ENCODE measurements at places on chromosomes 16 and 17. TPM values are rescaled to one million over a fixed set of nuclear protein-coding genes. Genes with fewer than 3 reads are reported as not detected.
A peak's percentile ranks its signal among the peaks of the same experiment; 100 is the strongest.

The SOX9 gene
- 4.7 TPM for total RNA-seq

DNA sequence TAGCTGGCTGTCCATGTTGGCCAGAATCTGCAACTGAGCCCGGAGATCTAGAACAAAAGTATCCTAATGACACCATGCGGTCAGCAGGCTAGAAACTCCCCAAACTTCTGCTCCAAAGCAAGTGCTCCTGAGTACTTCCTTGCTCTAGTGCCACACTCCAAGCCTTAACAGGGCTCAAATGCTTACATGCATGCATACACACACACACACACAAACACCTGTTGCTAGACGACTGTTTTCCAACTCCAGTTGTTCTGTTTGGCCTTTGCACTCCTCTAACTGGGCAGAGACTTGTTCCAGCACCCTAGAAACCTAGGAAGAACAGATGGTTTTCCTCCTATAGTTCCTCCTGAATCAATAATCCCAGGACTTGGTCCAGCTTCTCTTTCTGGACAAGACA, 7.7 kb upstream of the ALDOC start:
- H3K36me3 ChIP-seq, result no peaks in the 10 kb centered on the region
- DNase-seq, result no peak
- no peaks in the 10 kb centered on the region for H3K27me3 ChIP-seq
- no peak overlapping the region for H3K27ac ChIP-seq
- H3K4me3 ChIP-seq, result no peak overlapping the region

DNA sequence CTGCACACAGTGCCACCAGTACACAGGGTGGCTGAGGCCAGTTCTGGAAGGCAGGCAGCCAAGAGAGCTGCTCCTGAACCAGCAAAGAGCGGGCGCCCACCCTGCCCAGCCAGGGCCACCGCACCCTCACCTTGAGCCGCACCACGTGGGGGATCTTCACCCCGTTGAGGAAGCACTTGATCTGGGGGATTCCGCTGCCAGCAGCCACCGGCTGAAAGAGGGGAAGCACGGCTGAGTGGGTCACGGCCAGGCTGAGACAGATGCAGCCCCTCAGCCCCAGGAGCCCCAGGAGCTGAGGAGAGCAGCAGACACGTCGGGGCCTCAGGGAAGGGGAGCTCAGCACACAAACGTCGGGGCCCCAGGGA, 14.6 kb upstream of the CCDC154 start:
- no peak overlapping the region for H3K27ac ChIP-seq
- DNase-seq, result no peak
- H3K36me3 ChIP-seq, result no peaks in the 10 kb centered on the region
- no peak overlapping the region for H3K4me3 ChIP-seq
- H3K27me3 ChIP-seq, result no peaks in the 10 kb centered on the region

DNA sequence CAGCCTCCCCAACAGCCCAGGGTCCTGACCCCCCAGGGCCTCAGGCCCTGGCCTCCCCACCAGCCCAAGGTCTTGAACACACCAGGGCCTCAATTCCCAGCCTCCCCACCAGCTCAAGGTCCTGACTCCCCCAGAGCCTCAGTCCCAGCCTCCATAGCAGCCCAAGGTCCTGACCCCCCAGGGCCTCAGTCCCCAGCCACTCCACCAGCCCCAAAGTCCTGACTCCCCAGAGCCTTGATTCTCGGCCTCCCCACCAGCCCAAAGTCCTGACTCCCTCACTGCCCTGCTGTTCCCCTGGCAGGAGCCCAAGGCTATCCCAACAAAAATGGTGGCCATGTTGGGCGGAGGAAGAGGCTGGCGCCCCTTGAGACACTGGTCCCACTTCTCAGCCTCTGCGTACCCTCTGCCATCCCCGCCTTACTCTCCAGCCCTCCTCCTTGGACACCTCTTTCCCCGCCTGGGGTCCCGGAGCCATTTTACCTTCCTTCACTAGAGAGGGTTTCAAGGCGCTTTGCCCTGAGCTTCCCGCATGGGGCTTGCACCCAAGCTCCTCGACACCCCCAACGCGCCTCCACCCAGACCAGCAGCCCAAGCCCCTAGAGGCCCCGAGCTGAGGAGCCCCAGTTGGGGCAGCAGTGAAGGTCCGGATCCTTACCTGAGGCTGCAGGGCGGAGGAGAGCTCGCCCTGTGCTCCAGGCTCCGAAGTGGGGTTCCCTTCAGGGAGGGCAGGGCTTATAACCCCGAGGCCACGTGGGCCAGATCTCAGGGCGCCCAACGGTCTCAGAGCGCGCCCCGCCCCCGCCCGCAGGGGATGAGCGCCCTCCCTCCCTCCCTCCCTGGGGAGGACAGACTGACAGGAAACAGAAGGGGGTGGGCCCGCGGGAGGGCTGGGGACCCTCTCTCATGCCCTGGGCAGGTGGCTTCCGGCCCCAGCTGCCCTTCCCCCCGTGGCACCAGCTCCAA, 3.5 kb upstream of the TSPOAP1 start:
- no peaks in the 10 kb centered on the region for H3K4me1 ChIP-seq
- peak; percentile 89 for DNase-seq
- H3K4me3 ChIP-seq, result no peak overlapping the region
- no peaks in the 10 kb centered on the region for H3K27me3 ChIP-seq
- H3K36me3 ChIP-seq, result no peaks in the 10 kb centered on the region

DNA sequence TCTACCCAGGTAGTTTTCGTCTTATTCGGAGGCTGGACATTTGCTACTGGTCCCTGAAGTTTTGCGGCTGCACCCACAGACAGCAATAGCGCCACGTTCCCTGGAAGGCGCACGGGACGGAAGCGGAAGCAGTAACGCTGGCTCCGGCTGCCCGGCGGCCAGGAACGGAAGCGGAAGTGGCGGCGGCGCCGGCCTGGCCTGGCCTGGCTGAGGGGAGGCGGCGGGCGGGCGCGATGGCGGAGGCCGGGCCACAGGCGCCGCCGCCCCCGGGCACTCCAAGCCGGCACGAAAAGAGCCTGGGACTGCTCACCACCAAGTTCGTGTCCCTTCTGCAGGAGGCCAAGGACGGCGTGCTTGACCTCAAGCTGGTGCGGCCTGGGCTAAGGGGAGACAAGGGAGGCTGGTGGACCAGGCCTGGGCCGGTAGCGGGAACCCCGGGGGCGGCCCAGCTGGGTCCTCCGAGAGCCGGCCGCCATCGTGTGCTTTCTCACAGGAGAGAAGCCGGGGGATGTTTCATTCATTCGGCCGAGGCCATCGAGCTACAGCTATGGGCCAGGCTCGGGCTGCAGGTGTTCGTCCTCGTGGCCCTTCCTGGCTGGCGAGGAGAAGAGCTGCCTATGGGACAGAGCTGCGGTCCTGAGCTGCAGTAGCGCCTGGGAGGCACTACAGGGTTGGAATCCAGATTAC, at the start of gene E2F4:
Gene E2F4 (plus strand): TSS at position 161 of the 687 bp plus-strand sequence. CDS start 73 bp downstream, at position 234.
- H3K27me3 ChIP-seq, result no peaks in the 10 kb centered on the region
- DNase-seq, result peak; percentile 96
- H3K36me3 ChIP-seq, result peaks cover 15% of the 10 kb centered on the region

DNA sequence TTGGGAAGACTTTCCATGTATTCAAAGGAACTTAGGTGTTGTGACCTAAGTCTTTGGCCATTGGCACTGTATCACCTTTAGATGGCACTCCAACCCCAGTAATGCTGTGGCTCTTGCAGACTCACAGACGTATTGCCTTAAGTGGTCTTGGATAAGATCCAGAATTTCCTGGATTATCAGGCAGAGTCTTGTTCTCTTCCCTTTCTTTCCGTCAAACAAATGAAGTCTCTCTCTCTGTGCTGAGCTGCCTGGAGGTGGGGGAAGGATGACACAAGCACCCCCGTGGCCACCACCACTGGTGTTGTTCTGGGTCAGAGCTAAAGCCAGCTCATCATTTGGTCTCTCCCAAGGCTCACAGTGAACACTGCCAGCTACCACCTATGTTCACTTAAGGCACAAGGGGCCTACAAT, 789.9 kb upstream of the KIF2B start:
- DNase-seq, result no peak
- H3K27ac ChIP-seq, result no peak overlapping the region
- no peak overlapping the region for H3K4me3 ChIP-seq
- H3K36me3 ChIP-seq, result no peaks in the 10 kb centered on the region
- H3K27me3 ChIP-seq, result no peaks in the 10 kb centered on the region

- H3K36me3 ChIP-seq, result peaks cover 5% of the 10 kb centered on the region
- no peak overlapping the region for H3K27ac ChIP-seq
- H3K4me1 ChIP-seq, result no peaks in the 10 kb centered on the region
- H3K4me3 ChIP-seq, result no peak overlapping the region
Observed at GRCh38 chr16:90031931-90032673, 12.8 kb upstream of the DBNDD1 start.

DNA sequence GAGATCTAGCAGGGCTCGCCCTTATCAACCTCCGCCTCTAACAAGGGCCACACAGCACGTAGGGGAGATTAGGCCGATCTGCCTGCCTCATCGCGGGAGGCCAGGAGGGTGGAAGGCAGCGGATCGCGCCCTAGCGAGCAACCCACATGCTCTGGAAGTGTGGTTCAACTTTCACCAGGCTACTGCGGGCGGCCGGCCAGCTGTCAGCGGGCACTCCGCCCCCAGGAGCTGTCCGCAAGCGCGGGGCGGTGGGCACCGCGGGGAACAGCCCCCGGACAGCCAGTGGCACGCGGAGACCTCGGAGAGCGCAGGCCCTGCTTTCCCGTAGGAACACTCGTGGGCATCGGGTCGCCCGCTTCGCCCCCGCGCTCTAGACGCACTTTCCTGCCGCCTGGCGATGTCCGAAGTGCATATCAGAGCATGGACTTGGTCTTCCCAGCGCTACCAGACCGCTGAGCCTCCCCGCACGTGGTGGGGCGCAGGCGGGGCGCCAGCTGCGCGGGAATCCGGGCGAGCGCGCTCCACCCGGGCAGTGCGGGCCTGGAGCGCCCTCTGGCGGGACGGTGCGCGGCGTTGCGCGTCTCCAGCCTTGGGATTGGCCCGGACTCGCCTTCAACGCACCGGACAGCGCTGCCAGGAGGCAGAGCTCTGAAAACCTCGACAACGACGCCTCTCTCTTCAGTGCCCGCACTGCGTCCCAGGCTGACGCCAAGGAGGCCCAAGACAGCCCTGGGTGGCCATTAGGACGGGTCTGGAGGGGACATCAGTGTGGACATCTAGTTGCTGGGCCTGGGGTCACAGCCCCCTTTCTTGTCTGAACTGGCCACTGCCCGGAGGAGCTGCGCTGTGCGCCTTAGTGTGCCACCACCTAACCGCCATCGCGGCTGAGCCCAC, 3.6 kb upstream of the ZNHIT3 start:
- no peaks in the 10 kb centered on the region for H3K4me1 ChIP-seq
- H3K27ac ChIP-seq, result no peak overlapping the region
- H3K27me3 ChIP-seq, result no peaks in the 10 kb centered on the region
- H3K4me3 ChIP-seq, result no peak overlapping the region
- H3K36me3 ChIP-seq, result no peaks in the 10 kb centered on the region
- peak; percentile 96 for DNase-seq

Measured in aorta (tissue), 5 donors.